Stimulated activated CD8-positive, alpha-beta memory T cell treated with anti-CD3 and anti-CD28 coated beads, Interleukin-4, amount 100 ng/mL, for 1 hour (primary cell): ENCODE measurements at places on chromosomes 4 and X.
A peak's percentile ranks its signal among the peaks of the same experiment; 100 is the strongest.

GRCh38 chrX:98607739-98608138 lies 1724.0 kb downstream of the RPA4 start:
- no peak for DNase-seq

DNA sequence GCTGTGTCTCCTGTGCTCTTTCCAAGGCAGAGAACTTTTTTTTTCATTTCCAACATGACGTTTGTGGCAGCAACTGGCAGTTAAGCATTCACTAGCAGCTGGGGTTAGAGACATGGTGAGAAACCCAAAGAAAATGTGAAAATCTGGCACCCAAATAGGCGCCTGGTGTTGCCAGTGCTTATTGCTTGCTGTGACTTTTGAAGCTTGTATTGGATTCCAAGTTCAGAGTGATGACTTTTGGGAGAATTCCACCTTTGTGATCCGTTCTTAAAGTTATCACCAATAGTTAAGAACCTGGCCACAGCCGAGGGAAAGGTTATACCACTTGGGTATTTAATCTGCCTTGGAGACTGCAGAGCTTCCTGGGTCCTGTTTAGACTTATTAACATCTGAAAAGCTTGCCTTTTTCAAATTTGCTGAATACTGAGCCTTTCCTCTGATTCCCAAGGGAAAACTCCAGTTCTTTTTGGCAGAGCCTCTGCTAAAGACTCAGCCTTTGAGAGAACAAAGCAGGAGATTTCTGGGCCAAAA lies 101.0 kb downstream of the OPHN1 start:
- DNase-seq: no peak

DNA sequence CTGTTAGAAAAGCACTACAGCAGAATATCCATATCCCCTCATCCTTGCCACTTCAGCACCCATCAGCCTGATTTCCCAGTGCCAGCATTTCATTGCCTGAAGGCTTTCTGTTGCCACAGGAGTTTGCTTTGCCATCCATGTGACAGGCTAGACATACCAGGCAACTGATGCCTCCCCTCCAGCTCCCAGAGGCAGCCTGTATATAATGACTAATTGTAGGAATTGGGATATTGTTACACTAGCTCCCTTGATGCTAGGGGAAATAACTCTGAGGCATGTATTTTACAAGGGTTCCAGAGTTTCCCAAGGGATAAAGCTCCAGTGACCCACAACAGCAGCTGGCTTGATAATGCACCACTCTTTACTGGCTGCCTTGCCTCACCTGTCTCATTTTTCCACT lies 608.0 kb upstream of the FTHL17 start:
- no peak for DNase-seq

DNA sequence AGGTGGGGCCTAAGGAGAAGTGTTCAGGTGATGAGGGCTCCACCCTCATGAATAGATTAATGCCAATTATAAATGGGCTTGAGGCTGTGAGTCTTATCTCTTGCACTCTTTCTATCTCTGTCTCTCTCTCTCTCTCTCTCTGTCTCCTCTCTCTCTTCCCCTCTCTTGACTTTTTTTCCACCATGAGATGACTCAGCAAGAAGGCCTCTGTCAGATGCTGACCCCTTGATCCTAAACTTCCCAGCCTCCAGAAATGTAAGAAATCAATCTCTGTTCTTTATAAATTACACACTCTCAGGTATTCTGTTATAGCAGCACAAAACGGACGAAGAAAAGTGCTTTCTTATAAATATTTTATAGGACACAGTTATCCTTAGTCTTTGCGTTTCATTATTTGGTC lies 184.9 kb upstream of the PCDH7 start:
- DNase-seq: no peak

GRCh38 chr4:77147079-77147782 lies 9.8 kb upstream of the CCNG2 start:
- DNase-seq: no peak

DNA sequence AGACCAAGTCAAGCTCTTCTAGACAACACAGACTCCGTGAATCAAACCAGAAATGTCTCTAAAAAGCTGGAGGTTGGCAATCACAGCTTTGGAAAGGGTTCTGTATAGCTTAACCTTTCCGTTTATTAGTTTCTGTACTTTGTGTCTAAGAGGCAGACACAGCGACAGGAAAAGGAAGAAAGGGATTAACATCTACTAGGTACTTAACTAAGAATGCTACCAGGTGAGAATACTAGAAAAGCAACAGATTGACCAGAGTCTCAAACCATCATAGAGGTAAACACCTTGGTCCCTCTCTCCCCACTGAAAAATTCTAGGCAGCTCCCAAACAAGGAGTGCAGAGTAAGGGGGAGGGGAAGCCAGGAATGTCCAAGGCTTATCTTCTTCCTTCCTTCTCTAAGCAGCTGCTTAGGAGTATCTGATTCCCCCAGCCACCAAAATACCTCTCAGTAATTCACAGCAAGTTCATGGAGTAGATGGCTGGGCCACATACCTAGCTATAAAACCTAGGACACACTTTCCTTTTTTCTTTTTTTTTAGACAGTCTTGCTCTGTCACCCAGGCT lies 80.8 kb downstream of the APBB2 start:
- DNase-seq: no peak

DNA sequence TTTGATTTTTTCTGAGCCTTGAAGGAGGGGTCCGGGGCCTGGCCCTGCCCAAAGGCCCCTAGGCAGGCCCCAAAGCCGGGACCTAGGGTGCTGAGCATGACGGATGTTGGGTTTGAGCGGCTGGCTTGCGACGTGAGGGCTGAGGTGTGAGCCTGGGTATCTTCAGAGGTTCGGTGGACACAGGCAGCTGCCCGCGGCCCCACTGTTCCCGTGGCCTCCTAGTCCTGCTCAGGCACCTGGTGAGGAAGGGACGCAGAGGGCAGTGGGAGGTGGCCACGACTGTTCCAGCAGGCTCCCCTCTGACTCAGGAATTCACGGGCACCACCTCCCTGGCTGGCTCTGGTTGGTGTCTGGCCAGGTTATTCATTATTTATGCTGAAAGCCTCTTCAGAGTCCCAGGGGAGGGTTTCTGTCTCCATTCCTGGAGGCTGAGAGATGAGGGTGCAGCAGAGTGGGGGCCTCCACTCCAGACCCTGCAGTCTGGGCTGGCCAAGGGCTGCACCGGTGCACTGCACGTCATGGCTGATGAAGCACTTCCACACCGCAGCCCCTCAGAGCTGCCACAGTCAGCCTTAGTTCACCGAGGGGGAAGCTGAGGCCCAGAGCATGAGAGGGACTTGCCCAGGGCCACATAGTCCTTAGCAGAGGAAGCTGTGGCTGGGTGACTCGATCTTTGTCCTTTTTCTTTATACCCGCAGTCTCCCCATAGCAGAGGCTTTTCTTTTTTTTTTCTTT lies 2.2 kb downstream of the MSANTD1 start:
- DNase-seq: no peak

DNA sequence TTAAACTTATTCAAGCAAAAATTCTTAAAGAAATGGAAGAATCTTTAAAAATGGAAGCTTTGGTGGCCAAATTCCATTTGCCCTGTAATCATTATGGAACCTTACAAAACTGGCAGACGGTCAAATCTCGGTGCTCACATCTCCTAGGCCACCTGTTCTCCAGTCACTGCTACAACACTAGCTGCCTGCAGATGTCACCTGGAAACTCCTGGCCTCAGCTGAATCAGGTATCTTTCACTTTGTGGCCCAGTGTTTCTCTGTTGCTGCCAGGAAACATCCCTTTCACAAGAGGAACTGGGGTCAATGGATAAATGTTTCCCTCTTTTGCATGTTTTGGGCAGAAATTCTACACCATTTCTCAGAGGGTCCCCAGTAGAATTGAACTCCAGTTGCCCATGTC lies 4.2 kb upstream of the CXCL3 start:
- DNase-seq: no peak

GRCh38 chr4:105066401-105066800 lies 80.3 kb upstream of the TET2 start:
- DNase-seq: no peak

GRCh38 chr4:170026253-170027021 lies at the start of gene MFAP3L:
TSS of gene MFAP3L (minus strand) at chr4:170026395. CDS start at chr4:170005877, 20,518 bp downstream.
- peak; percentile 59 for DNase-seq

GRCh38 chr4:171583790-171584189 lies 229.4 kb upstream of the GALNTL6 start:
- no peak for DNase-seq
